ENCODE measurements at places on chromosomes 7 and 10.

DNA sequence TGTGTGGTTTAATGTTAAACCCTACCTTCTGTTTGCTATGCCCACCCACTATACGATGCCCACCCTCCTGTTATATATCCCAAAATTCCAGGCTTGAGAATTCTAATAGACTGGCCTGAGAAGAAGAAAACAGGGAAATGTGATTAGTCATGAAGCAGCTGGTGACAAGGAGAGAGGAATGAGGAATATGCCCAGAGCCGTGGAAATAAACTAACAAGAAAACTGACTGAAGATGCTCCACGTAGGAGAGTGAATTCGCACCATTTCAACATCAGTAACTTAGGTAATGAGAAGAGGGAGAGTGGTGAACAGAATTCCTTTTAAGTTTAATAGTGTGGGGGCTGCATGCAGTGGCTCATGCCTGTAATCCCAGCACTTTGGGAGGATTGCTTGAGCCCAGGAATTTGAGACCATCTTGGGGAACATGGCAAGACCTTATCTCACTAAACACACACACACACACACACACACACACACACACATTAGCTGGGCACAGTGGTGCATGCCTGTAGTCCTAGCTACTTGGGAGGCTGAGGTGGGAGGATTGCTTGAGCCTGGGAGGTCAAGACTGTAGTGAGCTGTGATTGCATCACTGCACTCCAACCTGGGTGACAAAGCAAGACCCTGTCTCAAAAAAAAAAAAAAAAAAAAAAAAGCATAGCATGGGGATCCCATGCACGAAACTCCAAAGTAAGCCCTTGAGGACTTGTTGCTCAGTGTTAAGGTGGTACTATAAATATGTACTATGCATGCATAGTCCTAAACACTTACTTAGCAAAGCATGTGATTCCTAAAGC is 16.1 kb upstream of the SYPL1 start:
- DNase-seq: no peak

DNA sequence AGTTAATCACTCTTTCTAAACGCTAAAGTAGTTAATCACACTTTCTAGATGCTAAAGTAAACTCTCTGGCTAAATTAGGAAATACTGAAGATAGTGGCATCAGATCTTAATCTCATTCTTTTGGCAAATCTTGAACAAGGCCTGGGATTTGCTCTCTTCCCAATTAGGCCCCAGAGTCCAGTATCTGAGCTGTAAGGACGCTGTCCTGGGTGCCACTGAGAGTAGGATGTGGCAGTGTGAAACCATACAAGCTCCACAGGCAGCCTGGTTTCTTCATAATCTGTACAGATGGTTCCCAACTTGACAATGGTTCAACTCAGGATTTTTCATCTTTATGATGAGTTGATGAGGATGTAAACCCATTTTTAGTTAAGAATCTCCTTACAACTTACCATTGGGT is 36.9 kb downstream of the GRB10 start:
- no peak for DNase-seq

DNA sequence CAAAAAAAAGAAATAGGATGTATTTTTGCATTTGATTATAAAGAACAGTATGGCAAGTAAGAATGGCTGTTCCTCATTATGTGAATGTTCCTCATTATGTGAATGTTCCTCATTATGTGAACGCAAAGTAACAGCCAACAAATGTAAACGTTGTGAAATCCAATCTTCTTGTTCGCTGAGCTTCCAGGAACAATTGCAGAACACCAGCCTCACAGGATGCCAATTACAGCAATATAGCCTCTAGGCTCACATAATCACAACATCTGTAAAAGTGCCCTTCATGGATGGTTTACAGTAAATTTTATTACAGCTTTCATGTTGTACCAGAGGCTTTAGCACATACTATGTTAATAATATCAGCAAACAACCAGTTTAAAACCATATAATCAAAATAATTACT is 71.6 kb downstream of the THSD7A start:
- DNase-seq: no peak

DNA sequence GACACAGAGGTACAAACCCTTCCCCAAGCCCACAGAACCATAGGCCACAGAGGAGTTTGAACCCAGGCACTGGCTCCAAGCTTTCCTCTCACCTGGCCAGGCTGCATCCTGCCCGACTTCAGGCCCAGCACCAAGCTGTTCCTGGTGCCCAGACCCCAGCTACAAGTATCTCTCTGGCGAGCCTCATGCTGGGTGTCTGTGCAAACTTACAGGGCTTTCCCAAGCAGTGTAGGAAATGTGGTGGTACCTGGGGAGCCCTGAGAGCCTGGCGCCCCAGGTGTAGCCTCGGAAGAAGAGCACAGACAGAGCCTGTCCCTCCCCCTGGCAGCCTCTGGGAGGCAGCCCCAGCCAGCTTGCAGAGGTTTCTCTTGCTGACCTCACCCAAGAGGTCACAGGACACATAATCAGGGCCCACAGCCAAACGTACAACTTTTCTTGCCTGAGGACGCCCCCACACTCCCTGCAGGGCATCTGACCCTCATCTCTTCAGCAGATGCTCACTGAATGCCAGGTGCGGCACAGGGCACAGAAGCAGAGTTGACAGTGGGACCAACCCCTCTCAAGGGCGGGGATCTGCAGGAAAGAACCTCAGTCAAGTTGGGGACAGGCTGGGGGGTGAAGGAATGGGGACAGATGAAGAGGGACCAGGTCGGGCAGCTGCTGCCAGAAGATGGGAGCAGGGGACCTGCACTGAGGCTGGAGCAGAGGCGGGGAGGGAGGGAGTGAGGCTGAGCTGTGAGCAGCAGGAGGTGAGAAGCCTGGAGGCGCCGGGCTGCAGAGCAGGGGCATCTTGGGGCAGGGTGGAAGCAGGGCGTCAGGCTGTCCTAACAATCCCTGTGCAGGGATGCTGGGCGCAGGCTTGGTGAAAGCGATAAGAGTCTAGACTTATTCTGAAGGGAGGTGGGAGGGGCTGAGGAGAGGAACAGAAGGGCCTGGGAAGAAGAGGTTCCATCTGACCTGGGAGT is 16.3 kb upstream of the MYL7 start:
- no peak for DNase-seq

DNA sequence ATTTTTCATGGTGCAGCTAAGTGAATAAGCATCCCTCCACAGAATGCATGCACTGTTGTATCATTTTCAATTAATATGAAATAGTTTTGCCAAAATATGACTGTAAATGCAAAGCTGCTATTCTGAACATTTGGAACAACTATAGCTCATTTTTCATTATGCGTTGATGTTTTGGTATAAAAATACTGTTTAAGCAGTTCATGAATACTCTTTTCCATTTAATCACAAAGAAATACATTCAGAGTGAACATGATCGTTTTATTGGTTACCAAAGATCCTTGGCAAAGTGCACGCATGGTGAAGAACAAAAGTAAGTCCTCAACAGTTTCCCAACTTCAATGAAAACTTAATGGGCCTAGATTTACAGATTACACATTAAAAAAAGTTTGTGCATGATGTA is 33.1 kb downstream of the SKIDA1 start:
- no peak for DNase-seq

- no peak for DNase-seq
Measured at GRCh38 chr10:112977426-112977898, 27.4 kb downstream of the TCF7L2 start.

DNA sequence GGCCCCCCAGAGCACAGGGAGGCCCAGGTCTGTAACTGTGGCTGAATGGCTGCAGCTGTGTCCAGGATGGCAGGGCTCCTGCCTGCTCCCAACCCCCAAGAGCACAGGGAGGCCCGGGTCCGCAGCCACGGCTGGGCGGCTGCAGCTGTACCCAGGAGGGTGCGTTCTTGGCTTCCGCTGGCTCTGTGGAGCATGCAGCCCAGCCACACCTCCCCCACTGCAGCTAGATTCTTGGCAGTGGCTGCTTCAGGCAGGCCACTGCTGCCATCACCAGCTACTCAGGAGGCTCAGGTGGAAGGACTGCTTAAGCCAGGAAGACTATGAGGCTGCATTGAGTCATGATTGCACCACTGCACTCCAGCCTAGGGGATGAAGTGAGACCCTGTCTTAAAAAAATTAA is 27.9 kb downstream of the C7orf25 start:
- no peak for DNase-seq

DNA sequence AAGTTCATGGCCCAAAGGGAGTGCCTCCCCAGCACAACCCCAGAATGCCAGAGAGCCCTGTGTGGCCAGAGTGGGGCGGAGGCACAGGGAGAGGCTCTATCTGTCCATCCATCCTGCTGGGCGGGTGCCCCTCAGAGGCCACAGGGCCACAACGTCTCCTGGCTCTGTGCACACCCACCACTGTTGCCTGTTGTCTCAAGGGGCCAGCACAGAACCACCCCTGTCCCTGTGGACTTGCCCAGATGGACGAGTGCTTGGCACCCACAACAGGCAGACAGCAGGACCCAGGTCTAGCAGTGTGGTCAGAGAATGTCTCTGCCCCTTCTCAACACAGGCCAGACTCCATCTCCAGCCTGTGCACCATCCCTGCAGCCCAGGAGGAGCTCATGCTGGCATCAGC is 92.8 kb downstream of the PAXIP1 start:
- no peak for DNase-seq

DNA sequence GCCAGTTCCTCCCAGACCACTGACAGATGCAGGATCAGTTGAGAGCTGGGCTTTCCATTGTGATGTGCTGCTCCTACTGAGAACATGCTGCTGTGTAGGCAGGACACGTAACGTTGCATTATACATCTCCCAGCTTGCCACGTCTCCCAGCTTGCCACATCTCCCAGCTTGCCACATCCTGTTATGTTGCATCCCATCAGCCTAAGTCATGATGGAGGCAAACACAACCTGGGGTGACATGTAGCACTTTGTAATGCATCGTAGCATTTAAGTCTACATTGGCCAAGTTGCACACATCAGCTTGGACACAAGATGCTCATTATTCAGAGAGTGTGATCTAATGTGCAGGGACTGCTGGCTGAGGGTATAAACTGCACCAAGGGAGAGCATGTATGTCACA is 73.3 kb upstream of the CHCHD3 start:
- DNase-seq: no peak

GRCh38 chr10:21758696-21759095 is 224.7 kb downstream of the MLLT10 start:
- no peak for DNase-seq

DNA sequence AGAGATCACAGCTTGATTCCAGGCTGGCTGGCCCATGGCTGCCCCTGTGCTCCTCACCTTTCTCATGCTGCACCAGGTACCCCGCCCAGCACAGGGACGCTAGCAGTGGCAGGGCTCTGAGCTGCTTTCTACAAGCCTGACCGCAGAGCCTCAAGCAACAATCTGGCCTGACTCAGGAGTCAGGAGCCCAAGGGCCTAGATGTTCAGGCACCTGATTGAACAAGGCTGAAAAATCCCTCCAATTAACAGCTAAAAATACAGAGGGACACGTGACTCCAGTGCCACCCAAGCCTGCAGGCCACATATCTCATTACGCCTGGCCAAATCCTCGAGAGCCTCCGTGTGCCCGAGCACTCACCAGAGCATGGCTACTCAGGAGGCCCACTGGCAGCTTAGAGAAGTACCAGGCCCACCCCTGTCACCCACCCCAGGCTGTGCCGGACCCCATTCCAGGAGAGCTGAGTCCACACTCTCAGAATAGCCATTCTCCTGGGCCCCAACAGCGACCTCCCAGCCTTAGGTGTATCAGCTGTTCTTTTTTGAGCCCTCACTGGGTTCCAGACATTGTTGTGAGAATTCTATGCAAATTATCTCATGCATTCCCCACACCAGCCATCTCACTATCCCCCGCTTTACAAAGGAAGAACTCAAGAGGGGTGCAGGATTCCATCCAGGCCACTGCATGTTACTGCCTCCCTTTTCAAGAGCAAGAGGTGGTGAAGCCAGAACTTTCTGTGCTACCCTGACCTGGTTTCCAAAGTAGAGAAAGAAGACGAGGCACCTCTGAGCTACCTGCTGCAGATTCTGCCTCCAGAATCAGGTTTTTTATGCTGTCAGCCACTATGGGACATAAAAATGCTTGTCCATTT is 98.3 kb downstream of the COL13A1 start:
- DNase-seq: no peak

GRCh38 chr7:155401884-155402283 is 56.0 kb upstream of the EN2 start:
- DNase-seq: no peak

GRCh38 chr10:128062331-128062880 is 63.8 kb downstream of the MKI67 start:
- no peak for DNase-seq

DNA sequence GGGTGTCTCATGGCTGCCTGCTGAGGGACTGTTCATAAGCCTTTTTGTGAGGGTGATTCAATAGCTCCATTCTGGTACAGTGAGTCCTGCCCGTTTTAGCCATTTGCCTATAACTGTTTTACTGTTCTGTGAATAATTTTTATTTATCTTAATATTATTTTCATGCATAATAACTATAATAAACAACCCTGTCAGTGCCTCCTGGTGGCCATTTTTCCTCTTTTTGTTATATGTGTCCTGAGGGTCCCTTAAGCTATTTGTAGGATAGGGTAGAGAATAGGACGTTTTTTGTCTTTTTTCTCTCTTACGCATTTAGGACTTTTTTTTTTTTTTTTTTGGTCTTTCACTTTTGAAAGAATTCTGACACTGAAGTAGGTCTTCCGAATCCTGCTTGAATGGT is 2.9 kb downstream of the C1QL3 start:
- no peak for DNase-seq

Data from GOT3 (cell line).